Bronchial smooth muscle cell (primary cell): ENCODE measurements at places on chromosomes 2 and 18. TPM values are rescaled to one million over a fixed set of nuclear protein-coding genes. Genes with fewer than 3 reads are reported as not detected.

TTC39C gene
- 13.4 and 28.2 TPM in 2 replicates for total RNA-seq

REG3G gene
- total RNA-seq = not detected in 2 replicates

LRRC30 gene
- total RNA-seq = not detected in 2 replicates

IL36B gene
- total RNA-seq = not detected in 2 replicates

ALPI gene
- not detected in 2 replicates for total RNA-seq

FAM117B gene
- 0.77 and 1.3 TPM in 2 replicates for total RNA-seq

DNAH6 gene
- total RNA-seq = under 0.01 and 0.17 TPM in 2 replicates
